ENCODE measurements at places on chromosomes 11 and 22.

GRCh38 chr11:115256397-115257197 lies 247.6 kb downstream of the CADM1 start:
- no peak for DNase-seq

DNA sequence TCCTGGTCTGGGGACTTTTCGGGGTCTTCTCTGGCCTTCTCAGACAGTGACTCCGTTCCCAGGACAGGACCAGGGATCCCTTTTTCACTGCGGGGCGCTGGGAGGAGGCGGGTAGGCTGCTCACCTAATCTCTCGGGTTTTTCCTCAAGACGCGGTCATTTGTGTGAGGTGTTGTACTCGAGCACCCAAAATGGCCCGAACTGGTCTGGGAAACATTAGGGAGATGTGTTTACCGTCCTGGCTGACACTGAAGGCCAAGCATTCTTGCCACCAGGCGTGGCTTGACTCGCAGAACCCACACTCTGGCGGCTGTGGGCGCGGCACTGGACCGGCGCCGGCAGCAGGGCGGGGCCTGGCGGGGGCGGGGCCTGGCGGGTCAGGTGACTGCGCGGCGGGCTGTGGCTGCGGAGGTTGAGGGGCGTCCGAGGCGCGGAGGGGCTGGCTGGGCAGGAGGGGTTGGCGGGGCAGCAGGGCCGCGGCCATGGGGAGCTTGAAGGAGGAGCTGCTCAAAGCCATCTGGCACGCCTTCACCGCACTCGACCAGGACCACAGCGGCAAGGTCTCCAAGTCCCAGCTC lies at the start of gene SWAP70:
TSS of gene SWAP70 (plus strand) at position 379 of the 577 bp plus-strand sequence. CDS start at position 482, 103 bp downstream.
- peak; percentile 73 for DNase-seq

- no peak for DNase-seq
Measured at GRCh38 chr11:93481696-93482095, 61.5 kb downstream of the SMCO4 start.

GRCh38 chr22:49887702-49888101 lies 30.5 kb downstream of the ALG12 start:
- DNase-seq, result no peak

GRCh38 chr22:44217346-44217745 lies 36.6 kb downstream of the PARVG start:
- no peak for DNase-seq

DNA sequence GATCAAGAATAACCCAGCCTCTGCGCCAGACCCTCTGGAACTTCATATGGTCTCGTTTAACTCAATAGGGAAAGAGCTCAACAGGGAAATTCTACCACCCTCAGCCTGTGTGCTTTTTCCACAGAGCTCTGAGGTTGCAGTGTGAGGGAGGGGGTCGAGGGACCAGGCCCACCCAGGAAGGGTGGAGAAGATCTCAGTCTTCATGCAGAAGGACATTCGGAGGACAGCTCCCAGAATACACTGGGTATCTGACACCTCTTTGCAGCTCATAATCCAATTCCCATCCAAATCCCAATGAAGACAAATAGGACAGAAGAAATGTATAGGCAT lies 56.6 kb downstream of the ST14 start:
- no peak for DNase-seq

DNA sequence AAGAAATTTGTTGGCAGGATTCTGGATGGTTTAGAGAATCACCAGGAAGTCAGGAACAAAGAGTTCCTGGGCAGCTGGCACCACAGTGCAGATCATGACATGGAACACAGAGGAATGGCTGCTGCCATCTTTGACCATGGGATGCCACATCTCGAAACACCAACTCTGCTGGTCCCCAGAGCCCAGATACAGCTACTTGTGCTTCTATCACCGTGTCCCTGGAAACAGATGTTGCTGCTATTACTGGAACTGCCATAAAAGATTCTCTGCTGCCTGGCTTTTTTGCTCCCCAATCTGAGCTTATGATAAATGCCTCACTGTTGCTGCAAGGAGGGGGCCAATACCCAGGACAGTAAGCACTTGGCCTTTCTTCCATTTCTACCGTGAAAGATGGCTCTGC lies 185.2 kb downstream of the CSNK2A3 start:
- DNase-seq, result no peak

DNA sequence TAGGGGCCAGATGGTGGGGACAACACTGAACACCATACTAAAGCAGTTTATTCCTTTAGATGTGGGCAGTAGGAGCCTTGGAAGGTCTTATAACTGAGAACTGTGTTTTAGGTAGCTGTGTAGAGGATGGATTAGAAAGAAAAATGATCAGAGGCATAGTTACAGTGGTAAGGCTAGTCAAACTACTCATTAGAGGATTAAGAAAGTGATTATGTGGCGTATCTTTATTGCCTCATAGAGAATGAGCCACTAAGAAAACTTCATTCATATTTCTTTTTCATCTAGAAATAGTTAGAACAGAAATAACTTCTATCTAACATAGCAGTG lies 155.8 kb upstream of the RASSF10 start:
- no peak for DNase-seq

GRCh38 chr11:129933891-129934290 lies 38.5 kb upstream of the NFRKB start:
- DNase-seq, result no peak

DNA sequence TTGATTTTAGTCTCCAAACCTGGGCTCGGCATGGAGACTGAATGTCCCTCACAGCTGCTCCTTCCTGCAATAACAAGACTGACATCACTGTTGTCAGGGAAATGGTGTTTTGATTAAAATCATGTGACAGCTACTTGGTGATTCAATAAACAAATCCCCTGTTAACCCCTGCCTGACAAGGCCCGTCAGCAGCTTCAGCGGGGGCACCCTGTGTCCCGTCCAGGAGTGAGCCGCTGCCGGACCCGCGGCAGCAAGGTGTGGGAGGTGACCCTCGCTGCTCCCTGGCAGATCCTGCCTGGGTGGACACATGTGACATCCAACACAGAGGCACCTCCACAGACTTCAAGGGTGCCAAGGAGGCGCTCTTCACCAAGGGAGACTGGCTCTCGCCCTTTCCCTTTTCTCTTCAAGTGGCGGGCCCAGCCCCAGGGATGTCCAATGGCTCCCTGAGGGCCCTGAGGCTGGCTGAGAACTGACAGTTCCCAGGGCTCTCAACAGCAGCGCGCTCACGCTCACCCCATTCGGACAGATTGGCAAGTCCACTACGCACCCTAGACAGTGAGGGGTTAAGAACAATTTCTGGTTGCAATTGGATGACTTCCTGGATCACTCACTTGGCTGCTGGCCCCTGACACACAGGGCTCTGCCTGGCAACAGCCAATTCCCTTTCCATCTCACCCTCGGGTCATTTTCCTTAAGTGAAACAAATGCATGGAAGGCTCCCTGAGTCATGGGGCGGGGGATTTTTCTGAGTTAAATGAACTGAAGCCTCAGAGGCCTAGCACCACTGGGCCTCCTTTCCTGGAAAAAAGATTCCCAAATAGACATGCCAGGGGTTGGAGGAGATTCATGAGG lies 30.7 kb downstream of the PPP2R1B start:
- peak; percentile 90 for DNase-seq

GRCh38 chr11:10777806-10778205 lies 26.8 kb downstream of the CTR9 start:
- no peak for DNase-seq

DNA sequence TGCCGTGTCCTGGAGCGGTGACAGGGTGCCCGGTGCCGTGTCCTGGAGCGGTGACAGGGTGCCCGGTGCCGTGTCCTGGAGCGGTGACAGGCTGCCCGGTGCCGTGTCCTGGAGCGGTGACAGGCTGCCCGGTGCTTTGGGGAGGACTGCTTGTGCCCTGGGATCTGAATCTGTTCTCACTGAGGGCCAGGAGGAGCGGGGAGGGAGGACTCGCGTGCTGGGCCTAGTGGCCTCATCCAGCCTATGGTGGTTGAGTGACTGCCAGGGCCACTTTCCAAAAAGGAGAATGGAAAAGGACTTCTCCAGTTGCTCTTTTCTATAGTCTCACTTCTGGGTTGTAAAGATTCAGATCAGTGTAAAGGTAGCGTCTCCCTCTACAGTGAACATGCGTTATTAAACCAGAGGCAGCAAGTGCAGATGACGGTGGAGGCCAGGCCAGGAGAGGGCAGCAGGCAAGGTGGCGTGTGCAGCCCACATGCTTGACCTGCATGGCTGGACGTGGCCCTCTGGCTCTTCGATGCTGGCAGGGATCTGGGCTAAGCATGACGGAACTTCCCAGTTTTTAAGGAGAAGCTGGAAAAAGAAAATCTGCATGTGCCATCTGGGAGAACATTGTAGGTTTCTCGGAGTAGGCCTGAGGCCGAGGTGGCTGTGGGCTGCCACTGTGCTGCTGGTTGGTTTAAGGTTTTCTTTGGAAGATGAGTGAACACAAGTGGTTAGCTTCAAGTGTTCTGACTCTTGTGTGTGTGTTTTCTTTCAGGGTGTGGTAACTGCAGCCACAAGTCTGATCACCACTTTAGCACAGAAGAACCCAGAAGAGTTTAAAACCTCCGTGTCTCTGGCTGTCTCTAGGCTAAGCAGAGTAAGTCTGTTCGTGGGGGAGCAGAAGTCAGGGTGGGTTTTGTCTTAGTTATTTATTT lies 55.0 kb downstream of the AP2A2 start:
- no peak for DNase-seq

- peak; percentile 82 for DNase-seq
Measured at GRCh38 chr11:31325160-31325559, 44.4 kb downstream of the DCDC1 start.

- DNase-seq, result peak; percentile 53
Measured at GRCh38 chr11:128956401-128957201, 13.9 kb upstream of the TP53AIP1 start.

DNA sequence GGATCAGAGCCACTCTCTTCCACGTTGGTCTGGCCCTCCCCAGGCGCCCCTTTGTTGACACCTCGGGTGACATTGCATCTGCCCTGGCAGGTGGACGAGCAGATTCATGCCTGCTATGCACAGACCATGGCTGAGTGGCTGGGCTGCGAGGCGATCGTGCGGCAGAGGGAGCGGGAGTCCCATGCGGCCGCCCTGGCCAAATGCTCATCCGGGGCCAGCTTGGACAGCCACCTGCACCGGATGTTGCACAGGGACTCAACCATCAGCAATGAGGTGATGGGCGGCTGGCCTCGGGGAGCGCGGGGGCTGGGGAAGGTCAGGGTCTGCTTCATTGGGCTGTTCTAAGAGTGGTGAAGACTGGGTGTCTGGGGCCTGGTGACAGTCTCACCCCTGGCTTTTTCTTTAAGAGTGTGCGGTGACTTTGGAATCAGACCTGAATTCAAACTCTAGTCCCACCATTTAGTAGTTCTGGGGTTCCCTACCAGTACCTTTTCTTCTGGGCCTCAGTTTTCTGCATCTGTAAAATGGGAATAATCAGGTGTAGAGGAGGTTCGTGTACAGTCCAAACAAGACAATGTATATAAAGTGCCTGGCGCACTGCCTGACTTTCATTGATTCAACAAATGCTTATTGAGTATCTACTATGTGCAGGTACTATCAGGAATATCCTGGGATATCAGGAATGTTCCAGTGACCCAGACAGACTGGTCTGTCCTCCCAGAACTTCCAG lies 53.0 kb downstream of the LHFPL7 start:
- no peak for DNase-seq

- DNase-seq, result no peak
Measured at GRCh38 chr22:45503050-45503815, 550 bp downstream of the FBLN1 start.

DNA sequence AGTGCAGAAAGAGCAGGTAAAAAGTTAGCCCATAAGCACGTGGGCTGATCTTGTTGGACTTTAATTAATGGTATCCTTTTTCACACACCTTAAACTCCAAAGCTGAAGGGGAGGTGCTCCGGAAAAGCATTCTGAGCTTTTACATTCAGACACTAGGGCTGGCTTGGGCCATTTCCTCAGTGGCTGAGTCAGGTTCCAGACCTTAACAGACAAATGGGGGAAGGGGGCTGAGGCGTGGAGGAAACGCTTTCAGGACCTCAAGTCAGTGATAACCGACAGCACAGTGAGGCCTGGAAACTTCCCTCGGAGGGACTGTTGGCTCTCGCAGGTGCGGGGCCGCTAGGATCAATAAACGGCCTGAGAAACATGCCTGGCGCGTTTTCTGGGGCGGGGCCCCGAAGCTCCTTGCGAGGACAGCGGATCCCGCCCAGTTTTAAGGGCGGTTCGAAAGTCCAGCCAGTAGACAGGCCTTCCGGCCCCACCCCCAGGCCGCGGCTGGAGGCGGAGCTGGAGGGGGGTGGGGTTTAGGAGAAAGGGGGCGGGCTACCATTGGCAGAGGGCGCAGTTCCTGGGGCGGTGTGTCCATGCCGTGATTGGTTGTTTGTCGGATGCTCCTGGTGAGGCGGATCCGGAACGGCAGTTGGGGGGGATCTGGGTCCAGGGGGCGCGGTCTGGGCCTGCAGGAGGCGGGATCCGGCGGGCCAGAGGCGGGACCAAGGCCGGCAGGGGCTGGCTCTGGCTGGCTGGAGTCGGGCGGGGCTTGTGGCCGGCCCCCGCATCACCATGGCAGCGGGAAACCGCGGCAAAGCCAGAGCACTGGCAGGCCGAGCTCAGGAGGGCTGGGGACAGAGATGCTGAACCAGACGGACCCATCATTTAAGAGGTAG lies 8.0 kb downstream of the C11orf52 start:
- peak; percentile 79 for DNase-seq

DNA sequence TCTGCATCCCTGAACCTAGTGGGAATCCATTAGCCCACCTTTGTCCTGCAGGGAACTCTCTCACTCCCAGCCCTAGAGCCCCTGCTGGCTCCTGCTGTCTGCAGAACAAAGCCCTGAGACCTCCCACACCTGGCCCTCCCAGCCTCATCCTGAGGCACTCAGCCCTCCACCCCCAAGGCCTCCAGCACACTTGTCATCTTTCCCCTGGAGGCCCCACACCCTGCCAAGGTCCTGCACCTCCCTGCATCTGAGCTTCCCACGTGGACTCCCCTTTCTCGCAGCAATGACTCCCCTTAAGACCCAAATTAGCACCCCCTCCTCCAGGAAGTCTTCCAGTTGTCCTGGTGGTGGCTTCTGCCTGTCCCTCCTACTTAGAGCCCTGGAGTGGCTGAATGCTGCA lies 42.3 kb upstream of the LINC01488 start:
- no peak for DNase-seq

DNA sequence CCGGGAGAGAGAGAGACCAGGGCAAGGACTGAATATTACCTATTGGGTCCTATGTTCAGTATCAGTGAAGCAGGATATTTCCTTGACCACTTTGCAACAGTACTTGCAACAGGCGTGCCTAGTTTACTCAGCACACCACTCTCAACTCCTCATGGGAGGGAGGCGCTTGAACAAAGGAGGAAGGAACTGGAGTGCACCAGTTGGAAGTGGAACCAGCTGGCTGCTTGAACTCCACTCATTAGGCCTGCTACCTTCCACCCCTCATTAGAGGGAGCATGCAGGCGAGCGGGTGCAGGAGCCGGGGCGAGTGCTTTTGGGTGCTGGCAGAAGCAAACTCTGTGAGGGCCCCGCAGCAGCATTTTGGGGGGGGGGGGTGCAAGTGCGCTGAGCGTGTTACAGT lies 1369.6 kb upstream of the RAG2 start:
- DNase-seq, result no peak

DNA sequence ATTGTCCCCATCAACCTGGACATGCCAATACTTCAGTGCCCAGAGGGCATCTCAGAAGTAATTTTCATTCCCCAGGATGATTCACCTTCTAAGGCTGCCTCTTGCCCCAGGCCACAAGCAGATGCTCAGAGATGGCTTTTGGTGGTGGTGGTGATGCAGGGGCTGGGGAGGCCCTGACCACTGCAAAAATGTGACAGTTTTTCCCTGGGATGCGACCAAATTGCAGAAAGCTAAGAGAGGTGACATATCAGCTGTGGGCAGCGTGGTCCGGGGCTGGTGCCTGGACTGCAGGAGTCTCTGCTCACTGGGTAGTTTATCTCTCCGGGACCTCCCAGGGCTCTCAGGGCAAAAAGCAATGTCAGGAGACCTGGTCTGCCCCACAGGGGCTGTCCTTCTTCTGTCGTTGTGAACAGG lies 39.7 kb upstream of the ACCSL start:
- DNase-seq, result no peak

- no peak for DNase-seq
Measured at GRCh38 chr11:79550809-79551208, 110.0 kb upstream of the TENM4 start.

Data from HS-5 (cell line).